Activated naive CD4-positive, alpha-beta T cell treated with anti-CD3 and anti-CD28 coated beads, Interleukin-2, amount 50 U/mL, for 72 hours (primary cell): ENCODE measurements at places on chromosomes 1 and 21. TPM values are rescaled to one million over a fixed set of nuclear protein-coding genes. Genes with fewer than 3 reads are reported as not detected.
A peak's percentile ranks its signal among the peaks of the same experiment; 100 is the strongest.

KRTAP12-2 gene
- not detected for total RNA-seq

OR2M3 gene
- not detected for total RNA-seq

RIPPLY3 gene
- total RNA-seq = not detected

LIN28A gene
- total RNA-seq = not detected

GRCh38 chr1:112674440-112674985 is at the start of gene MOV10:
MOV10 (plus strand) TSS chr1:112674659; CDS start chr1:112674913, 254 bp downstream.
- peak; percentile 78 for DNase-seq

DNA sequence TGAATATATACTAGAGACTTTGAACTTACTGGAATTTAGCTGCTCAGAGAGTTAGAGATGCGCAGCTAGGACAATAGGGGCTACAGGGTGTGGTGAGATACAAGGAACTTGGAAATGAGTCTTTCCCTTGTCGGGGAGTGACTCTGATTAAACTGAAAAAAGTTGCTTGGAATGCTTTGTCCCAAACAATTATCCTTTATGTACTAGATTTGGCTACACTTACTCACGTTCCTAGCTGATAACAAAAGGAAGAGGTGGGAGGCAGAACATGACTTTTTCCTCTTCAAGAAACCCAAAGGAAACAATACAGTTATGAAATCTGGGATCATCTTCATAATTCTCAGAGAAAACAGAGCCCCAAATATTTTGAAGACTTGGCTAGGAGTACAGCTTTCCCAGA is 6.9 kb upstream of the CGN start:
- no peak for DNase-seq

DNA sequence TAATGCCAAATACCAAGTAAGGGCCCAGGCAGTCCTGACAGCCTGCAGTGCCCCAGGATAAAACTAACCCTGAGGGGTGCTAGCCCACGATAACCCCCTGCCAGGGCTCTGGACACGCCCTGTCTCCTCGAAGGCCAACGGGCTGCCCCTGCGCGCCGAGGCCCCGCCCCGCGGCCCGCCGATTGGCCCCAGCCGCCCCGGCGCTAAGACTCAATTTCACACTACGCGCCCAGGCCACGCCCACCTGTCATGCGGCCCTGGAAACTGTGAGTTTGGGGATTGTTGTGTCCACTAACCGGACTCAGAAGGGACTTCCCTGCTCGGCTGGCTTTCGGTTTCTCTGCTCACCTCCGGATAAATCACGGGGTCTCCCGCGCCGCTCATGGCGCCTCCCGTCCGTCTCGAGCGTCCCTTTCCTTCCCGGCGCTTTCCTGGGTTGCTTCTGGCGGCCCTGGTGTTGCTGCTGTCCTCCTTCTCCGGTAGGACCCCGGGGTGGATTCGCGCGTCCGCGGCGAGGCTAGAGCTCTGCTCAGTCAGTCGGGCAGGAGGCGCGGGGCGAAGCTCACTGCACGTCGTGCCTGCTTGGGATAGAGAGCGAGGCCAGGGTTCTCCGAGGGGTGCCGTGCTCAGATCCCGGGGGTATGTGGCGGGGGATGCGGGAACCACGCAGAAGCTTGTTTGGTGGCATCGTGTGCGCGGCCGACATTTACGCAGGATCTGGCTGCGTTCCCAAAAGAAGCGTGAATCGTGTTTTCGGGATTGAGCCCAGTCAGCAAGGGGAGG is at the start of gene CR1L:
CR1L (plus strand) TSS at position 282 of the 783 bp plus-strand sequence; CDS start at position 383, 101 bp downstream.
- peak; percentile 91 for DNase-seq

GRCh38 chr1:3668585-3669300 is 16.4 kb downstream of the TP73 start:
- no peak for DNase-seq

GRCh38 chr1:89089962-89090361 is 25.0 kb upstream of the GBP1 start:
- no peak for DNase-seq

GRCh38 chr1:117828201-117828600 is 101.2 kb downstream of the GDAP2 start:
- no peak for DNase-seq

DNA sequence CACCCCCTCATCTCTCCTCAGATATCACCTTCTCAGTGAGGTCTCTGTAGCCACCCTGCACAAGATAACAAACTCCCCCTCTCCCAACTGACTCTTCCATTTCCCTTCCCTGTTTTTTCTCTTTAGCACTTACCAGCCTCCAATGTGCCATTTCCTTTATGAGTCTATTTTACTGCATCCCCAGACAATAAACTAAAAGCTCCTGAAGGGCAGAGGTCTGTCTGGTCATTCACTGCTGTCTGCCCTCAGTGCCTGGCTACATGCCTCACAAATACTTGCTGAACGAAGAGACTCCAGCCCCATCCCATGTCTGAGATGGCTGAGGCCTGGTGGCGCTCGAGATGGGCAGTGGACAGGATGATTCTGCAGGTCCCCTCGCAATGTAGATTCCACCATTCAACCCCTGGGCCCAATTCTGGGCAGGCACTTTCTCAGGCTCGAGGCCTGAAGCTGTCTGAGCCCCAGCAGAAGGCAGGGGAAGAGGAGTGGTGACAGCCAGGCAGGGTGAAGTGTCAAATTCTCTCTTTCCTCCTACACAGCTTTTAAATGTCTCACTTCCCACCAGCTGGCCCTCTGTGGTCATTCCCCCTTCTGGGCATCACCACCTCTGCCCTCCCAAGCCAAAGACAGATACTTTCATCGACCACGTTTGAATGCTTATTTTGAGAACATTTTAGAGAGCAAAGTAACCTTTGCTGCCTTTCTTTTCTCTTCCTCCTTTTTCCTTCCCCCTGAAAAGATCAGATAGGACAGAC is 6.6 kb downstream of the LRRN2 start:
- DNase-seq = no peak

GRCh38 chr1:91546301-91546581 is 45.6 kb downstream of the CDC7 start:
- DNase-seq = no peak

DNA sequence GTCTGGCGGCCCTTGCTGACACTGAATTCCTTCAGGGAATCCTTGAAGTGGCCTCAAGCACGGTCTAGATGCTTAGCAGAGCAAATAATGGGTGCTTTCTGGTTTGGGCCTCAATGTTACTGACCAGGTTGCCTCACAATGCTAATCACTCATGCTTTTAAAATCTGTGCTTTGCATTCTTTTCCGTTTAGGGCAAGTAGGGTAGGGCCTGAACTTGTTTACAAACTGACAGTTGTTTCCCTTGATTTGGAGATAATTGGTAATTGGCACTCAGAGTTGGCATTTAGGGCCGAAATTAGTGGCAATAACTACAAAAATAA is 1.4 kb downstream of the VPS13D start:
- no peak for DNase-seq
